SHP77 (cell line): ENCODE measurements at places on chromosomes 1 and 21.

DNA sequence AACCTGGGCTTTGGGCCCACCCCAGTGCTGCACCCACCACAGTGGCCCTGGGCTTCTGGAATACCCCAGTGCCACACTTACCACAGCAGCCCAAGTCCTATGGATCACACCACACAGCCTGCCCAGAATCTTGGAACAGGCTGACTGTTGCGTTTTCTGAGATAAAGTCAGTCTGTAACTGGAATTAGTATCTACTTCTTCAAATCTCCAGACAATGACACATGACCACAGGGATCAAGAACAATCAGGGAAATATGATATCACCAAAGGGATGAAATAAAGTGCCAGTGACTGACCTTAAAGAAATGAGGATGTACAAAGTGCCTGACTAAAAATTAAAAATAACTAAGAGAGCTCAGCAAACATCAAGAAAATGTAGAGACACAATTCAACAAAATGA, 239.7 kb upstream of the PLD5 start:
- no peak for DNase-seq

- peak; percentile 46 for DNase-seq
Measured at GRCh38 chr1:229253151-229253974, 17.5 kb upstream of the RAB4A start.

DNA sequence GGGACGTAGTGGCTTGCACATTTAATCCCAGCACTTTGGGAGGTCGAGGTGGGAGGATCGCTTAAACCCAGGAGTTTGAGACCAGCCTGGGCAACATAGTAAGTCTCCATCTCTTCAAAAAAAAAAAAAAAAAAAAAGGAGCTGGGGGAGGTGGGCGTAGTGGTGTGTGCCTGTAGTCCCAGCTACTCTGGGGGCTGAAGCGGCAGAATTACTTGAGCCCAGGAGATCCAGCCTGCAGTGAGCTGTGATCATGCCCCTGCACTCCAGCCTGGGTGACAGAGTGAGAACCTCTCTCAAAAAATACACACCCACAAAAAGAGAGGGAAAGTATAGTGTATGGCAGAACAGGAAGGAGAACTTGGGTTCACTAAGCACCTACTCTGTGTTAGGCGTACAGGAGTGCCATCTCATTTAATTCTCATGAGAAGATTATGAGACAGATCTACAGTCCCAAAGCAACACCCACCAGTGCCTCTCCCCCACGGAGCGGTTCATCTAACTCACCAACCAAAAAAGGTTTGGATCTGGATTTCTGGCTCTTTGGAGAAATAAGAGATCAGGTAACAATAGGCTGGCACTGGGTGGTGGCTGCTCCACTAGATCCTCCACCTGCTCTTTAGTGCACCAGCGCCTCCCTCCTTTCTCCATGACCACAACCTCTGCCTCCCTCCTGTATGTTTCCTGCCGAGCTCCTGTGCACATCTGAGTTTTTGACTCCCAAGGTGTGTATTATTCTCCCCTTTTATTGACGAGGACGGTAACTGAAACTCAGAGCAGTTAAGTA, 1.4 kb upstream of the TRAF5 start:
- DNase-seq: no peak

- no peak for DNase-seq
Measured at GRCh38 chr1:10794724-10795275, 1.6 kb downstream of the CASZ1 start.

DNA sequence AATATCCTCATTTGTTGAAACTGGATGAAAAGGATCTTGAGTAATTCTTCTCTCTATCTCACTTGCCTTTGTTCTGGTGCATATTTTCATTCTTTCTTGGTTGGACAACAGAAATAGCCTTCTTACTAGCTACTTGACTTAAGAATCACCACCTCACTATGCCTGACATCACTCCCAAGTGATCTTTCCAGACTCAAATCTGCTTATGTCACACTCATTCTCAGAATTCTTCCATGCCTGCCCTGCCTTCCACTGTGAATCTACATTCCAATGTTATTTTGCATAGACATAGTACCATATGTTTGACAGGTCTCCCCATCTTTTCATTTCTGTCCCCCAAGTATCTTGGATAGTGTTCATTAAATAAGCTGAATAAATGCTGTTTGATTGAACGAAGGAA, 78.5 kb upstream of the DPYD start:
- no peak for DNase-seq

- DNase-seq: no peak
Measured at GRCh38 chr1:77413541-77414335, 131.9 kb downstream of the AK5 start.

GRCh38 chr1:233962878-233963277, 58.4 kb downstream of the SLC35F3 start:
- DNase-seq: no peak

DNA sequence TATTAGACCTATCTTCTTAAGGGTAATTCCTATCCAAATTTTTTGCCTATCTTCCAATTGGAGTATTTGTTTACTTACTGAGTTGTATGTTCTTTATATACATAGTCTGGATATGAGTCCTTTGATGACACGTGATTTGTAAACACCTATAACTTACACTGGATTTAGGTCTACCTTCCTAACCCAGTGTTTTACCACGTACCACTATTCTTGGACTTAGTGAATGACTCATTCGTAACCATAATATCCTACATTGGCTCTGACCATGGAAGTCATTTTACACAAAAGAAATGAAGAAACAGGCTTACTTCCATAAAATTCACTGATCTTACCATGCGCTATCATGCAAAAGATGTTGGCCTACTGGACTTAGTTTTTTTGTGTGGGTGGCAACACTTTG, 23.9 kb upstream of the ZZZ3 start:
- DNase-seq: no peak

DNA sequence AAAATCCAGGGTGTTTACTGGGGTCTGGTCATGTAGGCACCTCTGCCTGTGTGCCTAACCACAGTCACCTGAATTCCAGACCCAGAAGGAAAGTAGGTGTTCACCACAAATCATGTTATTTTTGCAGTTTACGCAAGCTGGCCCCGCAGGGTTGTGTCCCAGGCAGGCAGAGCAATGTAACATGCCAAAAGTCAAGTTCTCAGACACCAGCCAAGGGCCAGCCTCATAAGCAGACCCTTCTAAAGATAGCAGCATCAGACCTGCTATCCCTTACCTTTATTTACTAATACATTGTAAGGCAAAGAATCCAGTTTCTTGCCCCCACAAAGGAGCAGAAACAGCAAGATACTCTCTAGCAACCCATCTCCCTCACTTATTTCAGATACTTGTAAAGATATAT, 83.0 kb downstream of the GPR161 start:
- no peak for DNase-seq

- peak; percentile 77 for DNase-seq
Measured at GRCh38 chr1:43453442-43454269, at the start of gene HYI. Gene HYI (minus strand): TSS chr1:43453931. CDS start chr1:43453793, 138 bp downstream.

DNA sequence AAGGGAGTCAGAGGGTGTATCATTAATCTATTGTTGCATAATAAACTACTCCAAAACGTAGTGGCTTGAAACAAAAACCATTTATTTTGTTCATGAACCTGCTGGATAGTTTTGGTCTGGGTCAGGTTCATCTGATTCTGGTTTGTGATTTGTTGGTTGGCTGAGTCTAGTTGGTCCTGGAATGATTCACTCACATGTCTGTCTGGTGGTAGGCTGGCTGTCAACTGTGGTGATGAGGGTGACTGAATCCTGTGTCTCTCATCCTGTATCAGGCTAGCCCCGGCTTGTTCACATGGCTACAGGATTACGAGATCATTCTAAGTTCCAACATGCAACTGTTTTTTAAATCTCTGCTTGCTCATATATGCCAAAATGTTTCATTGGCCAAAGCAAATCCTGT, 22.5 kb upstream of the SIKE1 start:
- DNase-seq: no peak

- no peak for DNase-seq
Measured at GRCh38 chr21:43574741-43575472, 84.4 kb downstream of the HSF2BP start.

DNA sequence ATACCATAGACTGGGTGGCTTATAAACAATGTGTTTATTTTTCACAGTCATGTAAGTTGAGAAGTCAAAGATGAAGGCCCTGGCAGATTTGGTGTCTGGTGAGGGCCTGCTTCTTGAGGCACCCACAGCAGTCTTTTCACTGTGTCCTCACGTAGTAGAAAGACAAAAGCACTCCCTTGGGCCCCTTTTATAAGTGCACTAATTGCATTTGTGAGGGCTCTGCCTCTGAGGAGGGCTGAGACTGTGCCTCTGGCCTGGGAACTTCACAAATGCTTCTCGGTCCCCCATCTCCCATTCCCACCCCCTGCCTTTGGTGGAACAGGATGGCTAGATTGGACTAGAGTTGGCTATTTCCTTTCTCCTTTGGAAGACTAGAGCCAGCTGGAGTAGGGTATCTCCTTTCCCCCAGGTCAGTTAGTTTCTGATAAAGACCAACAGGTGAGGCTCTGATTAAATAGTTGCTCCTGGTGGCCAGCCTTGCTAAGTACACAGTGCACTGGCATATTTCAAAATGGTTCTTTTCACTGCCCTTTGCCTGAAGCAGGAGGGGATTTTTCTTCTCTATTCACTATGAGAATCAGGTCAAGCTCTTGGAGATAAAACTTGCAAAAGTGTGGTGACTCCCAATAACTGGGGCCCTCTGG, 82.9 kb downstream of the PLPPR4 start:
- no peak for DNase-seq

DNA sequence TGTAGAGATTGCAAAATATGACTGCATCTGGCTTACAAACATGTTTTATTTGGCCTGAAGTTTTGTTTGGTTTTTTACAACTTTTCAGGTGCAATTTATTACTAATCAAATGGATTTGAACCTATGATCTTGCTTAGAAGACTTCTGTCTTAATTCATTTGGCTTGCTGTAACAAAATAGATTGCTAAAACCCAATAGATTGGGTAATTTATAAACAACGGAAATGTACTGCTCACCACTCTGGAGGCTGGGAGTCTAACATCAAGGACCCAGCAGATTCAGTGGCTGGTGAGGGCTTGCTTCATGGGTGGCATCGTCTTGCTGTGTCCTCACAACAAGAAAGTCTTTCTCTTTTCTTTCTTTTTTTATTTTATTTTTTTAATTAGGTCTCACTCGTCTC, 72.9 kb downstream of the LBR start:
- no peak for DNase-seq

DNA sequence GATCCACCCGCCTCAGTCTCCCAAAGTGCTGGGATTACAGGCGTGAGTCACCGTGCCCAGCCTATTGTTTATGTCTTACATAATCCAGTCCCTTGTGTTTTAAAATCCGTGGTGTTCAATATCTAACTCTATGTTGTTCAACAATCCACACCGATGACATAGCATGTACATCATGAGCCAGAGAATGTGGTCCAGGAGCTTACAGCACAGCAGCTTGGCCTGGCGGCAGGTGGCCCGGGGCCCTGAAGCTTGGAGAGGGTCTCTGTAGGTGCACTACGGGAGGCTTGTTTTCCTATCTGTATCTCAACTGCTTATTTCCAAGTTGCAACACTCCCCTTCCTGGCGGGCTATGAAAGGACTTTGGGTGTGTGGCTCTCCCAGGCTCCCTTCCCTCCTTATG, 138.4 kb downstream of the ADSS2 start:
- DNase-seq: no peak

DNA sequence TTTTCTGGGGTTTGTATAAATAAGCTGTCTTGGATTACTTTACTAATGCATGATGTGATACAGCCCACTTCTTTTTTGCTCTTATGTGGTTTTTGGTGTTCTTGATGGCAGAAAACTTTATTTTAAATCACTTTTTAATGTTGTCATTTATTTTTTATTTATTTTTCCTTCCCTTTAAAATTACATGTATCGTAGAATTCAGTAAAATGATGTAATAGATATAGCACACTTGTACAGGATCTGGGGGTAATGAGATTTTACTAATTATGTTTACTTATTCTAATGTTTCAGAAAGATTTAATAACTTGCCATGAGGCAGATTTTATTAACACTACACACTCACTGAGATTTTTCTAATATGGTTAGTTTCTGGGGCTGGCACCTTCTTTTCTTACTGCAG, 701 bp upstream of the B3GALT2 start:
- no peak for DNase-seq

GRCh38 chr1:229874609-229875008, 192.4 kb upstream of the GALNT2 start:
- DNase-seq: no peak

DNA sequence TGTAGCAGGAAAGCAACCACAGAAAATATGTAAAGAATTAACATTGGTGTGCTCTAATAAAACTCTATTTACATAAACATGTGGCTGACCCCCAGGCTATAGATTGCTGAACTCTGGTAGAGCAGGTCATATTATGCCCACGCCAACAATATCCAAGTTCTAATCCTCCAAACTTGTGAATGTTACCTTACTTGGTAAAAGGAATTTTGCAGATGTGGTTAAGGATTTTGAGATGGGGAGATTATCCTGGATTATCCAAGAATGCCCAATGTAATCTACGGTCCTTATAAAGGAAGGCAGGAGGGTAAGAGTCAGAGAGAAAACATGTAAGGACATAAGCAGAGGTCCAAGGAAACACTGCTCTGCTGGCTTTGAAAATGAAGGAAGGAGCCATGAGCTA, 201.0 kb downstream of the USH2A start:
- DNase-seq: no peak

DNA sequence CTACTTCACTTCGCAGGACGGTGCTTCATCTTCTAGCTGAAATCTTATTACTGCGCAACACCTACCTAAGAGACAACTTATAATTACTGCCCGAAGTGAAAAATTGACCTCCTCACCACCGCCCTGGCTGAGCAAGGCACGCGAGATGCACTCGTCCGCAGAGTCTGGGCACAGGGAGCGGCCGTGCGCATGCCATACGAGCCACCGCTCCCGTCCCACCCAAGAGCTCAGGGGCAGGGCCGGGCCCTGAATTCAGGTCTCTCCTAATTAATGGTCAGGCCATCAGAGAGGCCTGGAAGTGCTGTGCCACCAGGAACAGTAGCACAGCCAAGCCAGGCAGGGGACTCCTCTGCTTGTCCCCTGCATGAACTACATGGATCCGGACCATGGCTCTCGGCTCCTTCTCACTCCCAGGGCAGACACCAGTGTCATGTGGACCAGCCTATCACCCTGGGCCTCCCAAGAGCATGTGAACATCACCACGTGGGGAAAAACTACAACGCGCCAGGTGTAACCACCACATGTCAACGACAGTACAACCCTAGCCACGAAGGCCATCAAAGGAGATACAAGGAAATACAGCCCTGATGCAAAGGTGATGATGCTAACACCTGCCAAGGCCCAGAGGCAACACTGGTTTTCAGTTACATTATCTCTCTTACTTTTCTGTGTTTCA, 11.5 kb downstream of the RIPK4 start:
- DNase-seq: no peak

DNA sequence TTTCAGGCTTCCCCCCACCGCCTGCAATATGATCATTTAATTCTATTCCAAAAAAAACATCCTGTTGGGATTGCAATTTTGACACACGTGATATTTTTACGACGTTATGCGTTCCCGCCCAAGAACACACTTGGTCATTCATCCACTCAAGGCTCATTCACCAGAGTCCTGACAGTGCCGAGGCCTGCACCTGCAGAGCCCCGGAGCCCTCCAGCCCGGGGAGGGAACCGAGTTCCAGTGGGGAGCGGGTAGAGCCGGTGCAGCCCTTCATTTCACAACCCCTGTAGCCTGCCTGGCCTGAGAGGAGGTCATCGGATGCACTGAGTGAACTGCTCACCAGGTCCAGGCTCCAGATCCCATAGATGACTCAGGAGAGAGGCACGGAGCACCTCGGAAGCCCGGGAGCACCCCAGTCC, 156.0 kb upstream of the BACE2 start:
- no peak for DNase-seq

GRCh38 chr1:203990118-203990517, 82.8 kb upstream of the SOX13 start:
- no peak for DNase-seq

- no peak for DNase-seq
Measured at GRCh38 chr1:162376691-162377090, at the start of gene SPATA46. Gene SPATA46 (minus strand): TSS chr1:162376854. CDS start chr1:162376790, 64 bp downstream.

- no peak for DNase-seq
Measured at GRCh38 chr1:209086486-209087192, 496.9 kb upstream of the CAMK1G start.
